ENCODE measurements at places on chromosomes 16 and 17.

- peak; percentile 76 for DNase-seq
These were observed 16.5 kb downstream of the NMT1 start for GRCh38 chr17:45077643-45078042.

DNA sequence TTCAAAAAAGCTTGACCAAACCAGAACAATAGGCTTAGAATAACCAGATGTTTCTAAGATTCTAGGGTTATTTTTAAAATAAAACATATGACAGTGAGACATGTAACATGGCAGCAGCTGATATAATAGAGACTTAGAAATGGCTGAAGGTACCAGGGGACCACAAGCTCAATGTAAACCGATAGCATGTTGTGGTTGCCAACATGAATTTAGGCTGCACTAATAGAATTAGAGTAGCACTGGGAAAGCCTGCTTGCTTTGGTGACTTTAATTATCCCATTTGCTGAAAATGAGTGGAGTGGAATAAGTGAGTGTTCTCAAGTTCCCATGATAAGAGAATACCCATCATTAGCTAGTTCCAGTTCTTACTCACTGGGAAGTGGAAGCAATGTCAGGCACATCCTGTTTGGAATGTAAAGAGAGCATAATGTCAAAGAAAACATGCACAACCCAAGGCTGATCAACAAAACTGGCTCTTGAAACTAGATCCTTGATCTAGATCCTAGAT lies 621.2 kb upstream of the CDH5 start:
- DNase-seq, result no peak

DNA sequence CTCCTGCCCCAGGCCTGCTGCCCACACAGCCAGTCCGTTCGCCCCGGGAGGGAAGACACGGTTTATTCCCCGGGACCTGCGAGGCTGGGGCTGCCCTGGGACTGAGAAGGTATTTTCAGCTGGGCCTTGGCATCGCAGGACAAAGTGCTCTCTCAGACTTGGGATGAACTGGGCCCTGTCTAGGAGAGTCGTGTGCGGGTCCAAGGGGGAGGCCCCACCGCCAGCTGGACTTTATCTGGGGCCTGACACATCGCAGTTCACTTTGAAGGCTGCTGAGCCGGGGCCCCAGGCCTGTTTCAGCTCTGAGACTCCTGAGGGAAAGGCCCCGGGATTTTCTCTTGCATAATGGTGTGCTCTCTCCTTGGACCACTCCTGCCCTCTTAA lies 6.8 kb downstream of the CRISPLD2 start:
- no peak for DNase-seq

GRCh38 chr16:9012848-9013507 lies 49.3 kb upstream of the USP7 start:
- no peak for DNase-seq

- no peak for DNase-seq
These were observed 62.1 kb downstream of the MRC2 start for GRCh38 chr17:62689441-62690167.

DNA sequence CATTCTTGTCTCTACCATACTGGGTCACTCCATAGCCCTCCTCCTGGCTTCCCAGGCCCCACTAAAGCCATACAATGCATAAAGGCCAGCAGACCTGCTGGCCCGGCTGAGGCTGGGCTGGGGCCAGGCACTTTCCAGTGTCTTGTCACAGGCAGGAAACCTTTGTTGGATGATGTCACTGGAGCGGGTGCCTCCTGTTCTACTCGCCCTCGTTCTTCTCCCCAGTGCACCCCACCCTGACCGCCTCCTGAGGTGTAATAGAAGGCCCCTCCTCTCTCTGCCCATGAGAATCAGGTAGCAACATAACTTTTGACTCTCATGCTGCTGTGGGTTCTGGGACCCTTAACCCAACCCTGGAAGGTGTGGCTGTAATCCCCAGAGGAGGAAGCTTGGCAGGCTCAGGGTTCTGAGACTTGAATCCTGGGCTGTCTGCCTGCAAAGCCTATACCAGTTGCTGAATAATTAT lies 54.2 kb upstream of the IL34 start:
- no peak for DNase-seq

DNA sequence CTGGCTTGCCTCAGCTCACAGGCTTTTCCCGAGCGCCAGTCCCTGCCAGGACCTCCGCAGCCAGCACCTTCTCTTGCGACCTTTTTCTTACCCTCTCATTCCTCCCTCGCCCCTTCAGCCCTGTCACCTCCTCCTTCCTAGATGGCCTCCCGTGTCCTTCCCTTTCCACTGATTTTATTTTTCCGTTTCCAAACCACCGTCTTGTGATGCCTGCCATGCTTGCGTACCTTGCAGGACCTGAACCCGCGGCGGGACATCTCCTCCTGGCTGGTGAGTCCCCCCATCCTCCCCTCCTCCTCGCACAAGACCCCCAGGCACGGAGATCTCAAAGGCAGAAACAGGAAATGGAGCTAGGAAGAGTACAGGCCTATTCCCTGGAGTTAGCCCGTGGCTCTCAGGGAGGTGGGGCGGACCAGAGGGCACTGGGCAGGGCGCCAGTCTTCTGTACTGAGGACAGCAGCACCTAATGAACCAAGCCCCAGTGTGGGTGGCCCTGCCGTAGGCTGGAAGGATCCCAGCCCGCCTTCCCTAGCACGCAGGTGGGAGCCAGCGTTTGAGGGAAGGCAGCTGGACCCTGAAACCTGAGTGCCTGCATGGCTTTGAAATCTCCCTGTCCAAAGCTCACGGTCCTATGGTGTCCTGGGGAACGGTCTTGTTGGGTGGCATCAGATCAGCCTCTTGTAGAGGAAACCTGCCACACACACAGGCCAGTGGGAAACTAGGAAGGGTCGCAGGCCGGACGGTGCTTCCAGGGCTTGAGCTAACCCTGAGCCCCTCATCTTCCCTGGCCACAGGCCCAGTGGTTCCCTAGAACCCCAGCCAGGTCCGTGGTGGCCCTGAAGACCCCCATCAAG lies 612 bp downstream of the CISD3 start:
- no peak for DNase-seq

GRCh38 chr17:81652906-81653771 lies 3.2 kb downstream of the PDE6G start:
- no peak for DNase-seq

DNA sequence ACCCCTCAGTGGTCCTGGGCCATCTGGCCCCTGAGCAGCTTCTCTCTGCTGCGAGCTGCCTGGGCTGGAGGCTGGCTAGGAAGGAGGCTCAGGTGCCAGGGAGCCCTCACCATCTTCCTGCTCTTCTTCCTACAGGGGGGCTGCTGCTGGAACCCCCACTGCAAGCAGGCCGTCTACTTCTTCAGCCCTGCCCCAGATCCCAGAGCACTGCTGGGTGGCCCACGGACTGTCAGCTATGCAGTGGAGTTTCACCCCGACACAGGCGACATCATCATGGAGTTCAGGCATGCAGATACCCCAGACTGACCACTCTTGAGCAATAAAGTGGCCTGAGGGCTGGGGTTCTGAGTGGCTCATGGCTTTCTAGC lies 46.1 kb downstream of the PRMT7 start:
- DNase-seq, result no peak

DNA sequence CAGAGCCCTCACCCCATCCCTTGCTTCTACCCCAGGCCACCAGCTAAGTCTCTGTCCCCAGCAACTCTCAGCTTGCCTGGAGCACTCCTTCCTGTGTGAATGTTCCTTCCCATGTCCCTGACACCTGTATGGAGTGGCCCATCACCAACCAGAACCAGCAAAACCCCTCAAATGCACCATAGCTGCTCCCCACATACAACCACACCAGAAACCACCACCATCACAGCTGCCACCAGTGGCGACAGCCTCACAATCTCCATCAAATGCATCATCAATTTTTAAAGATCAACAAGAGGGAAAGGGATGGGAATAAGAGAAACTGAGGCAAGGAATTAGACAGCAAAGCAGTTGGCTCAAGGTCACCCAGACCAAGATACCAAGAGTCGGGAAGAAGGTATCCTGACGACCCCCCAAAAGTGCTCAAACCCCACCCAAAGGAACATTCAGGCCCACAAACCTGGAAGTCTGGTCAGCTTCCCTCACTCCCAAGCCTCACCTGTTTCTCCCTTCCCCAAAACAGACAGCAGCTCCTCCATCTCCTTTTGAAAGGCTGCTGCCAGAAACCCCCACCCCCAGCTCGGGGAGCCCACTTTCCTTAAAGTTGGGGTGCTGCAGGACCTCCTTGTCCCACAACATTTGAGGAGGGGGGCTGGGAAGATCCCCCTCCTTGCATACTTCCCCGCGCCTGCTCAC lies 1.8 kb downstream of the SRCIN1 start:
- no peak for DNase-seq

DNA sequence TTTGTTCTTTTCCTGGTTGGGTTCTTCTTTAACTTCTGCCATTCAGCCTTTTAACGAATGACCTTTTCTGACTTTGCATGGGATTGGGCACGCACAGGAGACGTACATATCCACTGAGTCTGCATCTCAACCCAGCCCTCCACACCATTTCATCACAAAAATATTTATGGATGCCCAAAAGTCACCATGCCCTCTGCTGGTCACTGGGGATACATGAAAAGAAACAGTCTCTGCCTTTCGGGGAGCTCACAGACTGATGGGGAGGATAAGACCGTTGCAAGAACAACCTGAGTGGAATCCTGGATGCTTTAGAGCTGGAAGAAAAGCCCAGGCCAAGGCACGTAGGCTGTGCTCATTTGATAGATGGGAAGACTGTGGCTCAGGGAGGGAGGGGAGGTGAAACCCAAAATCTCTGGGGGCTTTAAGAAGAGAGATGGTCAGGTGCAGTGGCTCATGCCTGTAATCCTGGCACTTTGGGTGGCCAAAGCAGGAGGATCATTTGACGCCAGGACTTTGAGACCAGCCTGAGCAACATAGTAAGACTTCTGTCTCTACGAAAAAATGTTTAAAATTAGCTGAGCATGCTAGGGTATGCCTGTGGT lies 7.9 kb upstream of the MT2A start:
- DNase-seq, result peak; percentile 62

DNA sequence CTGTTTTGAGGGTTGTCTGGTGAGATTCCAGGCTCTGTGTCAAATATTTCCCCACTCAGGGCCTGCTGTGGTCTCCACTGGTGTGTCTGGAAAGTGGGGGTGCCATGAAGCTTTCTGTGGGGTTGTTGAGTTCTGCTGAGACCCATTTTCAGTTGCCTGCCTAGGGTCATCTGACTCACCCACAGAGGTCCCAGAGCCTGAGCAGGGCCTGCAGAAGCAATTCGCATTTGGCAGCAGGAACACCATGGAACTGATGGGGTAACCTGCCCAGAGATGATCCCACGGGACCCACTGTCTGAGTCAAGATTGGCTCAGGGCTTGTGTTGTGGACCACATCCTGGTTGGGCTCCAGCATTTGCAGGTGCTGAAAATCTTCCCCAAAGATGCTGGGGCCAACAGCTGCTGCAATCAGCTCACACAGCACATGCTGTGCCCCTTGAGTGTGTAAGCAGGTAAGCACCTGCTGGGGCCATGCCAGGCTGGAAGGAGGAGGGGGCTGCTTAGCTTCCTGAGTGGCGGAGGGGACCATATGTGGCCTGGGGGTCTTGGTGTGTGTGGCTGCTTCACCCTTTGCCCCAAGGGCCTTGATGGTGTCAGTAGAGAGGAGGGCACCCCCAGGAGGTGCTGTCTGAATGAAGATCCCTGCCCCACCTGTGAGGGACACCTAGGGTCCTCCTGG lies 1726.1 kb downstream of the TP53TG3F start:
- DNase-seq, result no peak

DNA sequence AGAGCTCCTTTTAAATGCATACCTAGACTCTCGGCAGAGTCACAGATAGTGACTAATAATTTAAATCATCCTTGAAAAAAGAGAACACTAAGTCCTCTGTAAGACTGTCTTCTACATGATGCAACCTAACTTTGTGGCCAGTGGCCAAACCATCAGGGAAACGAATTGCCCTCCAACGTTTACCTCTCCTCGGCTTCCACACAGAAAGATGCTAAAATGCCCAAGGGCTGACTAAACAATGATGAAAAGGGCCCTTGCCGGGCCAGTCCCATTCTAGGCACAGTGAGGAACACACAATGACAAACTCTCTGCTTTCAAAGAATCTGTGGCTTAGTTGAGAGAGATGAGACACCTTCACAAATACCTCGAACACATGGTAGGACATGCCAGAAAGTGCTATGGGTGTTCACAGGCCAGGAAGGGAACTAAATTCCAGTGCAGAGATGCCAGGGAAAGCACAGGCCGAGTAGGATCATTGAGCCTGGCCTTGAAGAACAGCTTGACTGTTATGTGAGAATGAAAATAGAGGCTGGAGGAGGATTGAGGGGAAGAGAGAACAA lies 35.3 kb upstream of the PITPNM3 start:
- peak; percentile 37 for DNase-seq

DNA sequence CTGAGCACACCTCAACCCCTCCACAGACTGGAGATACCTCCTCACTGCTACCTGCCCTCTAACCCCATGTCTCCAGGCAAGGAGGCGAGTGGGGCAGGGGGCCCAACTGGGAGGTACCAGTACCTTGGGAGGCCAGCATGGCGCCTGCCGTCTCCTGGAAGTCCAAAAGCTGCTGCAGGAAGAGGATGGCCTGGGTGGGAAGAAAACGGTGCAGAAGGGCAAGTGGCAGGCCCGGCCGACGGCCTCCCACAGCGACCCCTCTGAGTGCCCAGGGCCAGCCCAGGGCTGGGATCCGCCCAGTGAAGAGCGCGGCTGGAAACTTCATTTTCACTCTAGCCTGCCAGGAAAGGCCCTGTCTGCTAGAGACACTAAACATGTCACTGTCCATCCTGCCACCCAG lies 8.5 kb downstream of the ZACN start:
- DNase-seq, result no peak

GRCh38 chr17:21289902-21290571 lies 5.5 kb downstream of the MAP2K3 start:
- no peak for DNase-seq

- DNase-seq, result peak; percentile 38
These were observed 76.0 kb downstream of the ABCC1 start for GRCh38 chr16:16025214-16025968.

DNA sequence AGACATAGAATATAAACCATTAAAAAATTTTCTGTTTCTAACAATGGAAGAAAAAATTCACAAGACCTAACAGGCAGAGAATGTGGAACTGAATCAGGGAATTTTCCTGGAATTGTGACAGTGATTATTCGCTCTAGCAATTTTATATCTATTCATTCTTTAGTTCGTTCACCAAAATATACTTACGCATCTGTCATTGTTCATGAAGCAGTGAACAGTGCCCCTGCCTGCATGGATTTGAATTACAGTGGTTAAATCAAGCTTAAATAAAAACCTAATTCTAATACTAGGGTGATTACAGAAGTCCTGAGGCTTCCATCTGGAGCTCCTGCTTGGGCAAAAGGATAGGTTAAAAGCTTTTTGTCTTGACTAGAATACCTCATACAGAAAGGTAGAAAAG lies 48.6 kb downstream of the ABCA8 start:
- DNase-seq, result peak; percentile 23

- DNase-seq, result no peak
These were observed 74.0 kb upstream of the GSE1 start for GRCh38 chr16:85539084-85539483.

Measured in inflammatory macrophage treated with lipopolysaccharide for 4 hours (primary cell).